PC-3 (cell line): ENCODE measurements at places on chromosomes 7 and 10.
A peak's percentile ranks its signal among the peaks of the same experiment; 100 is the strongest.

DNA sequence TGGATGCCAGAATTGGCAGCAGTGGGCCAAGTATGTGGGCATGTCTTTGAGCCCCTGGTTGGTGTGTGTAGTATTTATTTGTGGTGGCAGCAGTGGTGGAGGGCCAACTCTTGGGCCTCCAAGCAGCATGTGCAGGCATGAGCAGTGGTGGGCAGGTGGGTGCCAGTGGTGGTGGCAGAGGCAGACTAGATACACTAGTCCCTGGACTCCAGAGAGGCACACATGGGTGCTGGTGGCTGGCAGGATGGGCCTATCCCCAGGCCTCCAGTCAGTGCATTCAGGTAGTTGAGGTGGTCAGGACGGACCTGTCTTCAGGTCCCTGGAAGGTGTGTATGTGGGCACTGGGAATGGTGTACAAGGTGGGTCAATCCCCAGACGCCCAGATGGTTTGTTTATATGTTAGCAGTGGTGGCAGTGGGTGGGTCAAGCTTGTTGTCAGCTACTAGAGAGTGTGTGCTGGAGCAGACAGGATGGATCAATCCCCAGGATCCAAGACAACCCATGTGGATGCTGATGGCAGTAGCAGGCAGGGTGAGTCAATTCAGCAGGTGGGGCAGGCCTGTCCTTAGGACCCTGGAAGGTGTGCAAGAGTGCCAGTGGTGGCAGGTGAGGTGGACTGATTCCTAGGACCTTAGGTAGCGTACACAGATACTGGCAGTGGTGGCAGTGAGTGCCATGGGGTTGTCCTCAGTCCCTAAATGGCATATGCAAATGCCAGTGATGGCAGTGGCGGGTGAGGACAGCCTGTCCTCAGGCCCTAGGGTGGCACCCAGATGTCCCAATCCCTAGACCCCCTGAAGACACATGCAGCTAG lies 294.3 kb downstream of the RPS24 start:
- DNase-seq, result no peak

GRCh38 chr10:55098452-55098851 lies 297.4 kb upstream of the PCDH15 start:
- no peak for DNase-seq

GRCh38 chr10:7264313-7264756 lies 146.5 kb downstream of the SFMBT2 start:
- DNase-seq, result peak; percentile 74

GRCh38 chr10:29652192-29652591 lies 17.4 kb upstream of the SVIL start:
- DNase-seq, result no peak

DNA sequence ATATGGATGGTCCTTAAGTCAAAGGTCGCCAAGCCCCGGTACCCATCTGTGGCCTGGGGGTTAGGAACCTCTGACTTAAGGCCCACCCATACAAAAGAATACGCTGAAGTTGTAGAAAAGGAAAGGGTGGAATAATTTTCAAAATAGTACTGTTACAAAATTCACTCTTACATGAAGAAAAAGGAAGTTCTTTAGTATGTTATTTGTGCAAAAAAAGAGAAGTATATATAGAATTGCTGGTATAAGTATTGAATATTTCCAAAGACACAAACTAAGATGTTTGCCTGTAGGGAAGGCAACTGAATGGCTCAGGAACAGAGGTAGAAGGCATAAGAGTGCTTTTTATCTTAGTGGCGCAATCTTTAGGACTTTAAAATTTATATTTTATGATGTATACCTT lies 78.7 kb downstream of the PRLHR start:
- no peak for DNase-seq

- no peak for DNase-seq
These were observed 182.6 kb downstream of the SEMA3E start for GRCh38 chr7:83466187-83466923.

- DNase-seq, result peak; percentile 59
These were observed 262.8 kb downstream of the ZEB1 start for GRCh38 chr10:31581741-31582323.

GRCh38 chr7:155589001-155589980 lies 42.9 kb upstream of the CNPY1 start:
- no peak for DNase-seq
